Amniotic epithelial cell (primary cell): ENCODE measurements at places on chromosomes 13 and 19.

DNA sequence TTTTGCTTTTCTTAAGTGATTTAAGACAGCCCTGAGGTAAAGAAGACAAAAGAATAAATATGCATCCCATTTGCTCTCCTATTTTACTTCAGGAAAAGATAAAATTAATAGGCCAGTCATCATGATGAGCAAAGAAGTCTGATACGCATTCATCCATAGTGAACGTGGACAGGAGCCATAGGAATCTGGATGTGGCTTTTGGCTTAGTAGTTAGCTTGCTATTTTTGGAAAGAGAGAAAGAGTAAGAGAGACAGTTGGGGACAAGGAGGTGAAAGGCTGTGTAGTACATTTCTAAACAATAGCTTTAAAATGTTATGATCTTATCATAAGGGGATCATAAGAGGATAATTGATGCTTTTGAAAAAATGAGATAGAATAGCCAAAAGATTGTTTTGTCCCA is 545.2 kb downstream of the IRS2 start:
- DNase-seq = no peak

- DNase-seq = peak; percentile 49
These were observed 15.7 kb downstream of the STK11 start for GRCh38 chr19:1220976-1221903.

- DNase-seq = no peak
These were observed 163.0 kb upstream of the IRS2 start for GRCh38 chr13:109949397-109949796.

- peak; percentile 52 for DNase-seq
These were observed 12.7 kb upstream of the ZNF431 start for GRCh38 chr19:21128901-21129698.

GRCh38 chr13:27704681-27705080 is 83.0 kb downstream of the POLR1D start:
- no peak for DNase-seq

- DNase-seq = no peak
These were observed 118.2 kb upstream of the ARGLU1 start for GRCh38 chr13:106686163-106686562.
